Left colon (tissue), 2 donors: ENCODE measurements at places on chromosomes 13 and 19.

- DNase-seq: no peak
Observed at GRCh38 chr19:41930926-41931592, 2.8 kb upstream of the ERFL start.

- DNase-seq: no peak
Observed at GRCh38 chr13:112441779-112442310, 65.7 kb downstream of the SPACA7 start.

DNA sequence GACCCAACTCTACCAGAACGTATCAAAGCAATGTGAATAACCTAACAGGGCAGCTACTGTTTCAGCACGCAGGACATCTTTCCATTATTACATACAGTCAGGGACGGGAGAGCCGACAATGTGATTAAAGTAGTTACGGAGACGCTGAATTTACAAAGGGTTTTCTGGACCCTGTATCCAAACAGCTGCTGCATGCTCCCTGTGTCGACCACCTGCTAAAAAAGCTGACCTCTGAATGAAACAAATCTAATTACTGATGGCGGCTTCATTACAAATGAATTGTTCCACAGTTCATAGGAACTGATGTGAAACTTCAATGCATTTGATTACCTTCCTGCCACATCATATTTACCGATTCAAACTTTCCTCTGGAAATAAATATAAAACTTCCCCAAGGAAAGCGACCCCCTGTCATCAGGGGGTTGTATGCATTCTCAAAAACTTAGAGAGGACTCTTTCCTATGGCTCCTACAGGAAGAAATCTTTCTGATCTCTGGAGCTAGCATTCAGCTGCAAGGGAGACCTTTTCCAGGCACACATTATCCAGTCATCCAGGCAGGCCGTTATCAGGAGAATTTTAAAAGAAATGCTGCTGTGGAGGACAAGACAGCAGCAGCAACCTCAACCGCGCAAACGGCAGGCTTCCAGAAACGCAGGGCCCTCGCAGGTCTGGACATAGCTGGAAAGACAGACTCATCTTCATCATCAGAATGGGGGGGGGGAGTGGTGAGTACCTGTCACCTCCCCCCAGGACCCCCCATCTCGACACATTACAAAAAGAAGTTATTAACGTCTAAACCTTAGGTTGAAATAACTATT lies 3.1 kb downstream of the EFNB2 start:
- no peak for DNase-seq

DNA sequence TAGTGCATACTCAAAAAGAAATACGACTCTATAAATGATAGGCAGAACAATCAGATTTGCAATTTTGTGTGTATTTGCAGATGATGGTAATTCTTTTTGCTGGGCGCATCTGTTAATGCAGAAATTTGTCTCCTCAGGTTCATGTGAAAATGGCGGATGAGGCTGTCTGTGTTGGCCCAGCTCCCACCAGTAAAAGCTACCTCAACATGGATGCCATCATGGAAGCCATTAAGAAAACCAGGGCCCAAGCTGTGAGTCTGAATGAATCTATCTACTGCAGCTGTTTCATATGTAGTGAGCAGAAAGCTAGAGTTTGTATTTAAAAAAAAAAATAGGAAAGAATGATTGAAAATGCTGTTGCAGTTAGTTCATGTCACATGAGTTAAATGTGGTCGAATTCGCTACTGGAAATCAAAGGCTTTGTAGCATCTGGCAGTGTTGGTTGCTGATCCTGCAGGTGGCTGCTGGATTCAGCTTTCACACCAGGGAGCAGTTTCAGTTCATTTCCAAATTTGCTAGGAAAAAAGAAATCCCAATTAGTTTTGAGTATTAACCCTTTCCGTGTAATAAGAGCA lies 66.0 kb downstream of the PCCA start:
- DNase-seq: no peak

GRCh38 chr19:47176071-47176626 lies 45.5 kb downstream of the SAE1 start:
- DNase-seq: no peak

- no peak for DNase-seq
Observed at GRCh38 chr19:10471909-10472308, 31.2 kb downstream of the KEAP1 start.
